Renal pelvis (tissue), 12 donors: ENCODE measurements at places on chromosomes 3 and 15. TPM values are rescaled to one million over a fixed set of nuclear protein-coding genes. Genes with fewer than 3 reads are reported as not detected.

DNA sequence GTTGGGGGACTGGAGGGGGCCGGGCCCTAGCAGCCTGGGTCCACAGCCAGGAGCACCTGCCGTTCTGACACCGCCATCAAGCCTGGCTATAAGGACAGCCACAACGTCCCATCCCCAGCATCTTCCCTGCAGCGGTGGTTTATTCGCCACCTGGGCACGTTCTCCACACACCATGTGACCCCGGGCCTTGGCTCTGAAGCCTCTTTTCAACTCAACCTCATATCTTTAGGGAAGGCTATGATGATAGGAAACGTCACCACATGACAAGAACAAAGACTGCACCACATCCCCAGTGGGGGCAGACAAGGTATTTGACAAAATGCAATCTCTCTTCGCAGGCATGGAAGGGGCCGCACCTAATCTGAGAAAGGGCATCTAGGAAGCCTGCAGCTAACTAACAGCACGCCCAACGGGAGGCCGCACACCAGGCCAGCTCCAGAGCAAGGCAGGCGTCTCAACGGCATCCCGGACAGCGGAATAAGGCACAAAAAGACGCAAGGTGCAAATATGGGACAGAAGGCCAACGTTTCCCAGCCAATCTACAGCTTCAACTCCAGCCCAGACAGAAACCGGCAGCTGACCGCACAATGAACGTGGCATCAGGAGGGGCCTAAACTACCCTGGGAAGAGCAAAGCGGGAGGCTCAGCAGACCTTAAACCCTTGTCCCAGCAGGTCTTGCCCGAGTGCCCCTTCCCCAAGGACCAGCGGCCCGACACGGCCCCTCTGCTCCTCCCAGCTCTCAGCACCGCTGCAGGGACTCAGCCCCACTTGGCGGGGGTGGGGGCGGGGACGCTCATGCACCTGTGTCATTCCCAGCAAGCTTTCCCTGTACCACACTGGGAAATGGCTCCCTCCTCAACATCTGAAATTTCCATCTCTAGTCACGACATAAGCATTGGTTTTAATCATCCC is 41.9 kb downstream of the NIPA2 start:
- no peak for DNase-seq

The CCR4 gene
- polyA plus RNA-seq = 0.16 TPM

The EOGT gene
- polyA plus RNA-seq = 12.6 TPM

The FEZF2 gene
- polyA plus RNA-seq = not detected
